Neural crest cell (in vitro differentiated cells): ENCODE measurements at places on chromosomes 5 and 9. TPM values are rescaled to one million over a fixed set of nuclear protein-coding genes. Genes with fewer than 3 reads are reported as not detected.

IL4 gene
- not detected in 2 replicates for total RNA-seq

INSL6 gene
- not detected in 2 replicates for total RNA-seq

GRCh38 chr5:40776658-40776977, 20.9 kb upstream of the TTC33 start:
- no peak for DNase-seq

GRCh38 chr5:90551376-90551775, 7.2 kb upstream of the ADGRV1 start:
- DNase-seq, result no peak

- DNase-seq, result no peak
These were observed 198.6 kb downstream of the GADD45G start for GRCh38 chr9:89803403-89803802.

DNA sequence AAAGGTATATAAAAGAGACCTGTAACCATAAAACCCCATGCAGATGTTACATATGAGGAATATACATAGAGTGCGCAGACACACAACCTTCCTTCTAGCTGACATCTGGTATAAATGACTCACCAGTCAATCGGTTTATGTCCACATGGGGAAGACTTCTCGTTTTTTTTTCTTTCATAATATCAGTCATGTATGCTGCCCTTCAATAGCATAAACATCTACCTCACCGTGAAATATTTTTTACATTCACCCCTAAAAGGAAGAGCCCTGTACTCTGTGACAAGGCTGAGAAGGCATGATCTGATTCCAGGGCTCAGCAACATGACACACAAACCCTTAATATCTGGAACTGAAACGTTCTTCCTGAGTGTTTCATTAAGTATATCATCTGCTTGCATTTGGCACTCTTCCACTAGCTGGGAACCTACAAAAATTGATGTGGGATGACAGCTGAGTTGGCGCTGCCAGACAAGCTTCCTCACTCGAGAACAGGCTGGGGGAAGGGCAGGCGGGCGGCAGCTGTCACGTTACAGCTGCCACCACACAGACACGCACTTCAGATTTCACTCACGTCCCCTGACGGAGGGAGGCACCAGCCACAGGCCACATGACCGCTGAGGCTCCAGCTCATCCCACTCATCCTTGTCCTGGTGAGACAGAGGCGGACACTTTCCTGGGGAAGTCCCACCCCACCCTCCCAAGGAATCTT, 74.2 kb downstream of the SHB start:
- no peak for DNase-seq

DNA sequence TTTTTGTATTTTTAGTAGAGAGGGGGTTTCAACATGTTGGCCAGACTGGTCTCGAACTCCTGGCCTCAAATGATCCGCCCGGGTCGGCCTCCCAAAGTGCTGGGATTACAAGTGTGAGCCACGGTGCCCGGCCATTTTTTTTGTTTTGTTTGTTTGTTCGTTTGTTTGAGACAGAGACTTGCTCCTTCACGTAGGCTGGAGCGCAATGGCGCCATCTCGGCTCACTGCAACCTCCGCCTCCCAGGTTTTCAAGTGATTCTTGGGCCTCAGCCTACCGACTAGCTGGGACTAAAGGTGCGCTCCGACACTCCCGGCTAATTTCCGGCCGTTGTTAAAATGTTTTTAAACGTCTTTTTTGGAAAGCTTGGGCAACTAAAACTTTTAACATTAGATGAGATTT, 54.0 kb downstream of the SHOC1 start:
- DNase-seq, result no peak

- DNase-seq, result no peak
These were observed 52.5 kb downstream of the OXCT1 start for GRCh38 chr5:41817625-41818301.

GRCh38 chr5:40685193-40685592, 5.5 kb downstream of the PTGER4 start:
- no peak for DNase-seq

- no peak for DNase-seq
These were observed 412.1 kb downstream of the TMEM38B start for GRCh38 chr9:106106396-106106795.
